Mesenchymal stem cell (in vitro differentiated cells and primary cell): ENCODE measurements at places on chromosomes 12 and 14.
A peak's percentile ranks its signal among the peaks of the same experiment; 100 is the strongest.

GRCh38 chr12:54292083-54292930 is 8.5 kb downstream of the NFE2 start:
- DNase-seq: no peak

DNA sequence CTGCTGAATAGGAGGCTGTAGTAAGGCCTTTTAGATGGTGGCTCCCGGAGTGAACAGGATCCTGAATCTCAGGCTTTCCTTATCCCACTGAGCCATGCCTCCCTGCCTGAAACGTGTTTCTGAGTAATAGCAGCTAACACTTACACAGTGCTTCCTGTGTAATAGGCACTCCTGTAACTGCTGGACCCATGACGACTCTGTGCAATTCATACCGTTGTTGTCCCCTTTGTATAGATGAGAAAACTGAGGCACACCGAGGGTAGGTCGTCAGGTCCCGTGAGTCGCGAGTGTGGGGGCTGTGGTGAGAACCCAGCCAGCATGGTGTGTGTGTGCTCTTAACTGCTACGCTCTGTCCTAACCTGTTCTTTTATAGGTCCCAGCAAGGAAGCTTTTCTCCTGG is 193.6 kb downstream of the CACNA1C start:
- no peak for DNase-seq

- DNase-seq: no peak
Measured at GRCh38 chr14:53265025-53265424, 111.9 kb upstream of the DDHD1 start.

- no peak for DNase-seq
Measured at GRCh38 chr14:68961781-68962584, 17.1 kb downstream of the ACTN1 start.

- DNase-seq: no peak
Measured at GRCh38 chr12:76687981-76688380, 75.9 kb upstream of the ZDHHC17 start.

DNA sequence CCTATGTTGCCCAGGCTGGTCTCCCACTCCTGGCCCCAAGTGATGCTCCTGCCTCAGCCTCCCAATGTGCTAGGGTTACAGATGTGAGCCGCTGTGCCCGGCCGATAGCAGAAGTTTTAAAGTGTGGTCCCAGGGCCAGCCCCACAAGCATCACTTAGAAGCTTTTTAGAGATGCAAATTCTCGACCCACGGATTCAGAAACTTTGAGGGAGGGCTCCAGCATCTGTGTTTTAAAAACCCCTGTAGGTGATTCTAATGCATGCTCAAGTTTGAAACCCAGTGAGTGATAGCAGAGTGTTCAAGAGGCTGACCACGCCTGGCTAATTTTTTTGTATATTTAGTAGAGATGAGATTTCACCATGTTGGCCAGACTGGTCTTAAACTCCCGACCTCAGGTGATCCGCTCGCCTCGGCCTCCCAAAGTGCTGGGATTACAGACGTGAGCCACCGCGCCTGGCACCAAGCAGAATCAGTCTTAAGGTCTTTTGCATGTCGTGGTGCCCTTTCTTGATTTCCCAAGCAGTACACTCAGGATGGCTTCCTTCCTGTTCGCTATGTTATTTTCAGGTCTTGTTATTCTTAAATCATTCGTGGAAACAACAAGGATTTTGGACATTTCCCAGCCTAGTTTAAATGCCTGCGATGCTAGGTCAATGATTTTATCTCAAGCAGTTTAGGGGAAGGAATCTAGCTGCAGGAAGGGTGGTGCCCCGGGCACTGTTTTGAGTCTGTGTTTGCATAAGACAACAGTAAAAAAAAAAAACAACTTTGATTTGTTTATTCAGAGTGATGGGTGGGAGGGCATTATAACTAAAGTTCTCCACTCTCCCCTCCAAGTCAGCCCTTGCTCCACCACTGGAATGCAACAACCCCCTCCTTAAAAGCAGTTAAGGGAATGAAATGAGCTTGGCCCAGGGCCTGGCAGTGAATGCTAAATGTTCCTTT is 9.2 kb upstream of the RILPL2 start:
- DNase-seq: peak; percentile 30

- DNase-seq: peak; percentile 62
Measured at GRCh38 chr12:12010277-12011039, 60.3 kb upstream of the BCL2L14 start.

GRCh38 chr14:93970585-93970964 is 5.8 kb downstream of the ASB2 start:
- DNase-seq: no peak

DNA sequence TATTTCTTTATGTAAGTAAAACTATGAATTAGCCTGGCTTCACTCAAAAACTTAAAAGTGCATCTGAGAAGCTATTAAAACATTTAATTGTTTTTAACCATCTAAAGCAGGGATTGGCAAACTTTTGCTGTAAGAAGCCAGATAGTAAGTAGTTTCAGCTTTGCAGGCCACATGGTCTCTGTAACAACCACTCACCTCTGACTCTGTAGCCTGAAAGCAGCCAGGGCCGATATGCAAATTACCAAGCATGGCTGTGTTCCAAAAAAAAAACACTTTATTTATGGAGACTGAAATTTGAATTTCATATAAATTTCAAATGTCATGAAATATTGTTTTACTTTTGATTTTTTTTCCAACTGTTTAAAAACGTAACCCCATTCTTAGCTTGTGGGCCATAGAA is 95.3 kb downstream of the CIT start:
- DNase-seq: no peak

GRCh38 chr14:61444215-61444768 is 122.9 kb downstream of the PRKCH start:
- no peak for DNase-seq

- no peak for DNase-seq
Measured at GRCh38 chr14:33840797-33841196, 110.1 kb downstream of the EGLN3 start.

- DNase-seq: no peak
Measured at GRCh38 chr14:102283631-102284129, 21.3 kb downstream of the MOK start.

DNA sequence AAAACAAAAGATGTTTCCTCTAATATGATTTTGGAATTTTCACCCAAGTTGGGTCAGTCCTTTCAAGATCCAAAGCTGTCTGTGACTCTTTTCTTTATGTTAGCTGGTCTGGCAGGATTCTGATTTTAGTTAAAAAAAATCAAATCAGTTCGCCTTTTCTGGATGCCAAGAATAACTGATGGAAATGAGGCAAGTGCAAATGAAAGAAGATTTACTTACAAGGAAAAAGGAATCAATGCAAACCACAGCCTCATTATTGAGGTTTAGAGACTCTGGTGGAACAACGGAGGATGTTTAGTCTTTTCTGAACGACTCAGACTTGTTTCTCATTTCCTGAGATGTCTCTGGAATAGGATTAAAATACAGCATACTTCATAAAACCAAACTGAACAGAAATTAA is 117.0 kb upstream of the DYRK2 start:
- no peak for DNase-seq

- DNase-seq: no peak
Measured at GRCh38 chr14:98700748-98701147, 571.2 kb downstream of the BCL11B start.

GRCh38 chr14:99660006-99660566 is 15.2 kb downstream of the HHIPL1 start:
- no peak for DNase-seq

GRCh38 chr14:30058401-30058800 is 130.8 kb upstream of the PRKD1 start:
- DNase-seq: no peak

- DNase-seq: peak; percentile 37
Measured at GRCh38 chr12:29242921-29243431, 93.9 kb downstream of the FAR2 start.

- DNase-seq: no peak
Measured at GRCh38 chr12:47207340-47207717, 127.6 kb upstream of the AMIGO2 start.

- peak; percentile 93 for DNase-seq
Measured at GRCh38 chr12:39619660-39620433, at the start of gene ABCD2. Gene ABCD2, minus strand, starts transcription at chr12:39619803. Its CDS starts 188 bp downstream, at chr12:39619615.

DNA sequence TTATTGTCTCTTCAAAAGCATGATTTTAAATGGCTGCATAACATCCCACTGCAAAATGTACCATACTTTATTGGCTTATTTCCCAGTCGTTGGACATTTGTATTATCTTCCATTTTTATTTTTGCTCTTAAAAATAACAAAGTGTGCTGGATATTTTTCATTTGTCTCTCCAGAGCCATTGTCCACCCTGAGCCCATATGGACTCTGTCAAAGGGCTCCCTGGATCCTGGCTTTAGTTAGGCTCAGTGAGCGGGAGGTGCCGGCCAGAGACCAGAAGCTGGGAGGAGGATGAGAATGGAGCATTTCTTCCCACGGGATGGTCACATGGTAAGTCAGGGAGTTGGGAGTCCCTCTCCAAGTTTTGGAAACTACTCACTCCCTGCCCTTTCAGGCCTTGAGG is 296.9 kb downstream of the NUAK1 start:
- no peak for DNase-seq

DNA sequence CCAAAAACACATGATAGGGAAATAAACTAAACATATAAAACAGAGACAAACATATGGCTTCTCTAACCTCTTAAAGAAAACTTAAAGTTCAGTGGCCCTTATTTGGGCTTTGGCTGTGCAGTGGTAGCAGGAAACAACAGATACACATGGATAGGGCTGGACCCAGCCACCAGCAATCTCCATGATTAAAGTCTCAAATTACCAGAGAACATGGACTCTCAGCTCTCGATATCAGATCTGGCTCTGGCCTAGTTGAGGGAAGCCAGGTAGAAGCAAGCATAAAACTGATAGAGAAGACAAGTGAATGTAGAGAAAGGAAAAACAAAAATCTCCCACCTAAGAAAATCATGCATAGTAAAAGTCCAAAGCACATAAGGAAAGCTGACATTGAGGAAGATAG is 164.8 kb downstream of the ITPR2 start:
- no peak for DNase-seq

DNA sequence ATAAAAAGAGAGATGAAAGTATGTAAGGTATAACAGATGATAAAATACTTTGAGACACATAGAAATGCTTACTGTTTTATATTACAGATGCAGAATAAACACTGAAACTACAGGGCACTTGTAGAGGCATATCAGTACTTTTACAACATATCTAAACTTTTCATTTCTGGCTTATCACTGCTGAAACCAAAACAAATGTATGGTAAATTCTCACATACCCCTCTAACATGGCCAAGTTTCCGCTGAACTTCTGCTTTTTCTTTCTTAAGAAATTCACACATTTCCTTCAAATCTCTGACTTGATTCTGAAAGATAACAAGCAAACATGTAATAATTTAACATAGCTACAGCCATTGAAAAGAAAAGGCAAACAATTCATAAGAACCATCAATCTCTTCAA is 33.3 kb upstream of the C12orf50 start:
- no peak for DNase-seq

GRCh38 chr12:122722387-122722786 is 5.8 kb upstream of the HCAR3 start:
- no peak for DNase-seq

GRCh38 chr14:37198273-37198598 is 499 bp downstream of the MIPOL1 start:
- DNase-seq: no peak
